ENCODE measurements at places on chromosomes 4 and X.

GRCh38 chrX:78168065-78168464 lies 28.6 kb upstream of the TAF9B start:
- no peak for DNase-seq

DNA sequence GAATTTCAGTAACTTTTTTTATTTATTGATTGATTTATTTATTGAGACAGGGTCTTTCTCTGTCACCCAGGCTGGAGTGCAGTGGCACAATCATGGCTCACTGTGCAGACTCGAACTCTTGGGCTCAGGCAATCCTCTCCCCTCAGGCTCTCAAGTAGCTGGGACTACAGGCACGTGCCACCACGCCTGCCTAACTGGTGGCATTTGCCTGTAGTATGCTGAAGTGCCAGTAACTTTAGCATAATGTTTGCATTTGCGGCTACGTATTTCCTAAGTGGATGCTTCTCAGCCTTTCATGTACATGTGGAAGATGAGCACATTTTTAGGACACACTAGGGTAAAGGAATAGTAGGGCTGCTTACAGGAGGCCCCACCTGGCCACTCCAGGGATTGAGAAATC lies 45.3 kb upstream of the ATXN3L start:
- no peak for DNase-seq

GRCh38 chr4:100189820-100190642 lies at the start of gene DDIT4L:
Gene DDIT4L, minus strand, starts transcription at chr4:100190468. Its CDS starts 485 bp downstream, at chr4:100189983.
- no peak for DNase-seq

GRCh38 chr4:95524184-95524583 lies 24.6 kb downstream of the UNC5C start:
- DNase-seq, result no peak

- peak; percentile 27 for DNase-seq
Measured at GRCh38 chr4:34046580-34046979, 2197.7 kb downstream of the ARAP2 start.

- no peak for DNase-seq
Measured at GRCh38 chrX:112760697-112761096, 79.9 kb downstream of the AMOT start.

DNA sequence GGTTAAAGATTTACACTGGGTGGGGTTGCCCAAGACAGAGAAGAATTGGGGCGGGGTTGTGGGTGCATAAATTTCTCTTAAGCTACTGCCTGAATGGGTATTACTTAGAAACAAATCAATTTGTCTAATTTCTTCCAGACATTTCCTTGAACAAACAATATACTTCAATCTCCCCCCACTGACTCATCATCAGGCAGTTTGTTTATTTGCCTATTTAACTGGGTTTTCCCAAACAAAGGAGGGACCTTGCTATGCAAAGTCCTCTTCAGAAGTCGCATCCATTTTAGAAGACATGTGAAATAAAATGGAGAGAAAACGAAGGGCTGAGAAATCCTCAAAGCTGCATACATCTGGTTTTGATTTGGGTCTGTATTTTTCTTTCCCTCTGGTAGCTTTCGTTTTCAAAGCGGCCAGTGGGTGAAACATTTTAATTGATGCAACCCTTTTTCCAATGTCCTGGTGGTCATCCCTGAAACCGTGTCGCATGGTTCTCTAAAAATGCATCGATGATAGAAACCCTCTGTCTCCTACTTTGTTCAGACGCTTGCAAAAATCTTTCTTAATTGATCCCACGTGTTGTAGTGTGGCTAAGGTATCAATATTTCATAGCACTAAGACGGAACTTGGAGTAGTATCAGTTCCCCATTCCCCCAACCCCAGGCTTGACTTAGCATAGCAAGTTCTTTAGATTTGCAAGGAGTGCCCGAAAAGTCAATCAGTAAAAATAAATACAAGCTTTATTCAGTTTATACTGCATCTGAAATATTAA lies 115.1 kb upstream of the MXRA5 start:
- DNase-seq, result no peak

GRCh38 chr4:177163532-177163931 lies 146.1 kb upstream of the NEIL3 start:
- DNase-seq, result no peak

- DNase-seq, result no peak
Measured at GRCh38 chr4:161663844-161664243, 500.0 kb downstream of the FSTL5 start.

DNA sequence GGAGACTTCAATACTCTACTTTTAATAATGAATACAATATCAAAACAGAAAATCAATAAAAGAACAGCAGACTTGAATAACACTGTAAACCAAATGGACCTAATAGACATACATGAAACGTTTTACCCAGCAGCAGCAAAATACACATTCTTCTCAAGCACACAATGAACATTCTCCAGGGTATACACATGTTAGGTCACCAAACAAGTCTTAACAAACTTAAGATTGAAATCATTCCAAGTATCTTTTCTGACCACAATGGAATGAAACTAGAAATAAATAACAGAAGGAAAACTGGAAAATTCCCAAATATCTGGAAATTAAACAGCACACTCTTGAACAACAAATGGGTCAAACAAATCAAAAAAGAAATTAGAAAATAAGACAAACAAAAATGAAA lies 145.0 kb upstream of the CT83 start:
- DNase-seq, result no peak

DNA sequence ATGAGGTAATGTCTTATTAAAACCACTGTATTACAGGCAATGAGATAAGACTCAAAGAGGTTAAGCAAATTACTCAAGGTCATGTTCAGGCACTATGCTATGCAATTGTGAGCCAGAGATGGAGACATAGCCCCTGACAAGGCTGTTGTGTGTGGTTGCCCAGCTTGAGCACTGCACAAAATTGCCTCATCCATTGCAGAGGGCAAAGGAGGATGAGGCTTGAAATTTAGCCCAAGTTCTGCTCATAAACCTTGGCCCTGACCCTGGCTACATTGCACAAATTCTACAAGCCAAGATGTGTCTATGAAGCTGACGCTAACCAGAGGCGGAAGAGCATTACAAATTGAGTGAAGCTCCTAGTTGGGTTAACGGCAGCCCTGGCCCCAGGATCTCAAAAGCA lies 65.6 kb upstream of the PGM2 start:
- no peak for DNase-seq

DNA sequence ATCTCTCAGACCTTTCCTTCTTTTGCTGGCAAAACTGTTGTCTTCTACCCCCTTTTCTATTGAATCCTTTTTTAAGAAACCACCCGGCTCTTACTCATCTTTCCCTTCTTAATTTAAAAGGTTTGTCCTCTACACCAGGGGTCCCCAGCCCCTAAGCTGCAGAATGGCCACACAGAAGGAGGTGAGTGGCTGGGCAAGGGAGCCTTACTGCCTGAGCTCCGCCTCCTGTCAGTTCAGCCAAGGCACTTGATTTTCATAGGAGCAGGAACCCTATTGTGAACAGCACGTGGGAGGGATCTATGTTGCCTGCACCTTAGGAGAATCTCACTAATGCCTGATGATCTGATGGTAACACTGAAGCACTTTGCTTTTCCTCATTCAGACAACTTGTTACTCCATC lies 726.3 kb upstream of the INTU start:
- DNase-seq, result no peak

DNA sequence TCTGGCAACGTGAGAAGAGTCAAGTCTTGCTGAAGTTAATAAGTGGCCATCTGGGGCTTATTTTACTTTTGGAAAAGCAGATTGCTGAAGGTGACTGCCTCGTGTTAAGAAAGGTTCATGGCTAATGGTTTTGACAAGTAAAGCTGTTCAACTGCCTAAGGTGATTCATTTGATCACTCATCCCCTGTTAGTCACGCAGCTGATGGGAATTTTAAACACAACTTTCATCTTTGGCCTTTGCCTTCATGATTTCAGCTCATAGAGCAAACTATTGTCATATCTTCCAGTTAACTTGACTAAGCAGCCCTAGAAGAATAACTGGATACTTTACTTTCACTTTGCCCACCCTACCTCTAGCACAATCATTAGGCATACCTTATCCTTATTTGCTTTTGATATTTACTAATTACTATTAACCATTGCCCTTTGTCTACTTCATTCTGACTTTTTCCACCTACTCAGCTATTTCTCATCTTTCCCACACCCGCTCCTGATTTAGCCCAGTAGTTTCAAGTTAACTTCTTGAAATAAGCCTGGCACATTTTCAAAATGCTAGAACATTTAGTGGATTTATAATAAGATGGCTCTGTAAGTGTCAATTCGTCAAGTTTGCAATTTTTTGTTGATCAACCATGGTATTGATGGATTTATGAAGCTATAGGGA lies 170.6 kb upstream of the S100G start:
- no peak for DNase-seq

GRCh38 chr4:76035141-76035540 lies 729 bp downstream of the CXCL11 start:
- DNase-seq, result no peak

DNA sequence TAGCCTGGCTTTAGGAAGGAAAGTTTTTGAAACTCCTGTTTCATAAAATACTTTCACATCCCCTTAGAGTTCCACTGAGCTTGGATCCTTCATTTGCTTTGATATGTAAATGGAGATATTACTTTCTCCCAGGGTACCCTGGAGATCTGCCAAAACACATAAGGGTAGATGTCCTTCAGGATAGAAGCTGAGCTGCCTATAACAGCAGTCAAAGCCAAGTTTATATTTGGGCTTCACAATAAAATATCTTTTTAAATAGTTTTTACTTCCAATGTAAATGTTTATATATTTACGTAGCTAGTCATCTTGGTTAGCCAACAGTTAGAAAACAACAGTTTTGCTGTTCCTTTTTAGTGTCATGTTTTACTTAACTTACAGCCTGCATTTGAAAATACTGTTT lies 742.3 kb upstream of the POU3F4 start:
- DNase-seq, result no peak

- no peak for DNase-seq
Measured at GRCh38 chr4:625631-626161, 323 bp downstream of the PDE6B start.

- DNase-seq, result no peak
Measured at GRCh38 chr4:3417448-3417847, 24.3 kb upstream of the HGFAC start.

DNA sequence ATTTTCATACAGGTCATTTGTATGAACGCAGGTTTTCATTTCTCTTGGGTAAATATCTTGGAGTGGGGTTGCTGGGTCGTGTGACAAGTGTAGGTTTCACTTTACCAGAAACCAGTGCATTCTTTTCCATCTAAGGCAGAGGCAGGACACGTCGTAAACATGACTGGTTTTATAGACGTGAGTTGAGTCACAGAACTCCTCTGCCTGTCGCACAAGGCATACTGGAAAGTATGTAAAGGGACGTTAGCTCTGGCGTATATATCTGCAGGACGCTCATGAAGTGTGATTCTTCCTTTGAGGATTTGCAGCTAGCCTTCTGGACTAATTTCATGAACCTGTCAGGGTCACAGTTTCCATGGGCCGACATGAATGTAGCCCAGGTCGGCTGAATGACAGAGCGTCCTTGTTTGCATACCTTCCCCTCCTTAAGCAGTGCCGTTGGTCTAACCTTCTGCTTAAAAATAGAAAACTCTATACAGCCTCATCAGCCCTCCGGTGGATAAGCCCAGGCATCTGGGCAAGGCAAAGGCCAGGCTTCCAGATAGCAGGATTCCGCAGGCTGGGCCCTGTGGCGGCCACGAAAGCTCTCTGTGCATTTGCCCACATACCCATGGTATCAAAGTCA lies 106.0 kb downstream of the GPR143 start:
- no peak for DNase-seq

GRCh38 chr4:184310881-184311709 lies 93.4 kb upstream of the ENPP6 start:
- DNase-seq, result no peak

DNA sequence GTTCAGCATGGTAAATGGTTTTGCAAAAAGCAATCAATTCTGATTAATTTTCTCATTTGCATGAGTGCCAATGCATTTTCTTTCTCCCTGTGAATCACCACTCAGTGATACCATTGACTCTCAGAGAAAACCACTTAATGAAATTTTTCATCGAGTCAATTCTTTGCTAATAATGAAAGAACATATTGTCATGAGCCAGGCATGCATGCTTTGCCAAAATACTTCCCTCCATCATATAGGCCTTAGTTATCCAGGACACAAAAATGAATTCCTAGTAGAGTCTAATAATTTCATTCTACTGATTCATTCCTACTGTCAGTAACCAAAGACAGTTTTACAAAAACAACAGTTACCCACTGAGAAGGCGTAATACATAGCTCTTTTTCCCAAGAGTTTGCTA lies 680.0 kb downstream of the TRIML1 start:
- no peak for DNase-seq

- no peak for DNase-seq
Measured at GRCh38 chr4:152195888-152196287, 340.0 kb downstream of the FBXW7 start.

DNA sequence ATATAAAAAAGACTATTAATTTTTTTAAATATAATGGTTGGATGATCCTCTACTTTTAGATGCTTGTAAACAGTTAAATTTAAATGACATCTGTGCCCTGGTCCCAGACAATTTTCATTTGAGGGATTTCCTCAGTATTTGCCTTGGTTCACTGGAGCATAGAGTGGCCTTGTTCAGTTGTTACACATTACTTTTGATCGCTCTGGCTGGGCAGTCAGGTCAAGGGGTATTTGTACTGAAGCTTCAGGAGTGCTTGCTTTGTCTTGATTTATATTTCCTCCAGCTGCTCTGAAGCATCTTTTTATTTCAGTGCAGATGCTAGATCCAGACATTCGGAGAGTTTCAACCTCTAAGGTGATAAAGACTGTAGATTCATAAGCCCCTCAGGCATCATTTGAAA lies 50.0 kb downstream of the COMMD8 start:
- DNase-seq, result no peak

All from AG09309 (cell line).